Kidney capillary endothelial cell (primary cell): ENCODE measurements at places on chromosomes 2 and 18.

DNA sequence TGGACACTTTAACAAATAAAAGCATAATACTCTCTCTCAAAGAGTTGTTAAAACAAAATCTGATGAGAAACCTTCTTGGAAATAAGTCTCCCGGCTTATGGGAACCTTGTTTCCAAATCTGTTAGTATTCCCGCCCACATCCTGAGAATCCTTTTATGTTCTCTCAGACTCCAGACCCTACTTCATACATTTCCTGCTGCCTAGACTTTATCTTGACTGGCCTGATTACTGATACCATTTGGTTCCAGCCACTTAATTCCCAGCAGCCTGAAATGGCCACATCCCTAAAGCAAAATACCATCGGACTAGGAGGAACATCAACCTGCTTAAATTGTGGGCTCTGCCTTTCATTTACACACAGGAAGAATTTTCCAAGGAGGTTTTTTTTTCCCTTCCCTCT, 79.1 kb upstream of the CYP1B1 start:
- no peak for DNase-seq

GRCh38 chr2:150282357-150282756, 205.1 kb downstream of the RND3 start:
- no peak for DNase-seq

DNA sequence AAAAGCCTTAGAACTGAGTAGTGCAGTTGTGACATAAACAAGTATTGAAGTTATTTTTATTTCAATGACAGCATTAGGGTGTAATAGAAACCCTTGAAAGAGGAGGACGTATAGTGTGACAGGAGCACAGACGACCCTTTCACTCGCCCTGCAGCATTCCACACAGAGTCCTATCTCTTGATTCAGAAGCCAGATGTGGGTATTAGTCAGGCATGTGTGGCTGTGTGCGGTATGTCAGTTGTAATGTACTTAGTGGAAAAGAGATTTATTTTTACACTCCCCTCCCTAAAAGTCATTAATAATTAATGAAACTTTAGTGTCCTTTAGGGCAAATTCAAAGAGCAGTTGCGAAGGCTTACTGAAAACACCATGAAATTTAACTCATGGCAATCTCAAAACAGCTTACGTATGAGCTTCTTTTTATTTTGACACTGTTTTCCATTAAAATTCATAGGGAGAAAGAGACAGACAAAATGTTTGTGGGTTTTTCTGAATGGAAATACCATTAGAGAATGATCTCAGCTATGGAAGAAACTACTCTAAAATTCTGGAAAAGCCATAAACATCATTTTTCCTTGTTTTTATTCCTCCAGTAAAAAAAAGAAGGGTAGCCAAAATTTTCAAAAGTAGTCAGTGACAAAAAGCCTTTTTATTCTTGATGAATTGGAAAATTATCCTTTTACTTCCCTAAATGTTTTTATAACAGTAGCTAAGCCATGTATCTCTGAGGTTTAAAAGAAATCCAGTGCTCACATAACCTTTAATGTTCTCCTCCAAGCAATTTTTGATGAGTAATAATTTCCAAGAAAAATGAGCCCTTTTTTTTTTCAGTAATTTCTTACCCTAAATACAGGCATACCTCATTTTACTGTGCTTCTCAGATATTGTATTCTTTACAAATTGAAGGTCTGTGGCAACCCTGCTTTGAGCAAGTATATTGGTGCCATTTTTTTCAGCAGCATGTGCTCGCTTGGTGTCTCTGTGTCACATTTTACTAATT, 84.0 kb upstream of the DSEL start:
- no peak for DNase-seq

DNA sequence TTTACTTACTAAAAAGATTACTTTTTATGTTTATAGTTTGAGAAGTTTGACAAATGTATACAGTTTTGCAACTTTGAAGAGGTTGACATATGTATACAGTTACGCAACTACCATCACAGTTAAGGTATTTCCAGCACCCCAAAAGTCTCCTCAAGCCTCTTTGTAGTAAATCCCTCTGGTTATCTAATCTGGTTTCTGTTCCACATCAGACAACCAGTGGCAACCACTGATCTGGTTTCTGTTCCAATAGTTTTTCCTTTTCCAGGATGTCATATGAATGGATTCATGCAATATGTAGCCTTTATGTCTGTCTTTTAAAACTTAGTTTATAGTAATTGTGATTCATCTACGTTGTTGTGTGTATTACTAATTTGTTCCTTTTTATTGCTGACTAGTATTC, 23.5 kb downstream of the IFIH1 start:
- no peak for DNase-seq

DNA sequence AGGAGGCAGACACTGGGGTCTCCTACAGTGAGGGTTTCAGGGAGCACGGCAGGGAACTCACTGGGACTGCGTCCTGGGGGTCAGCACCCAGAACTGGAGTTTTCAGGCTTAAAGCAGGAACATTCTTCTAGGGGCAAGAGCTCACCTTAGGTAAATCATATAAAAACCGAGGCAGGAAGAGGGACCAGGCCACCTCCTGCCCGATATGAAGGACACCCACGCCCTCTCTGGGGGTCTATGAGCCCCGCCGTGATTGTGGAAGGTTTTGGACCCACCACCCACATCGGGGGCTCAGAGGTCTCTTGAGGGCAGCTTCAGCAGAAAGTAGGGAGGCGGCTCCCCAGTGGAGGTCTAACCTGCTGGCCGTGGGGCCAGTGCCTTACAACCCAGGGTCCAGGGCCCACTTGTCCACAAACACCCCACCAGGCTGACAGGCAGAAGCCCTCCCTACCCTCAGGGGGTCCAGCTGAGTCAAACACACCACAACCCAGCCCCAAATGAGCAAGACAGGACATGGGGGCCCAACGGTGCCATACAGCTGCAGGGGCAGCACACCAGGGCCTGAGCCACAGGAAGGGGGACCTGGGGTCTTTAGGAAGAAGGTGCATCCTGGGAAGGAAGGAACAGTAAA, 25.3 kb downstream of the CROCC2 start:
- no peak for DNase-seq

DNA sequence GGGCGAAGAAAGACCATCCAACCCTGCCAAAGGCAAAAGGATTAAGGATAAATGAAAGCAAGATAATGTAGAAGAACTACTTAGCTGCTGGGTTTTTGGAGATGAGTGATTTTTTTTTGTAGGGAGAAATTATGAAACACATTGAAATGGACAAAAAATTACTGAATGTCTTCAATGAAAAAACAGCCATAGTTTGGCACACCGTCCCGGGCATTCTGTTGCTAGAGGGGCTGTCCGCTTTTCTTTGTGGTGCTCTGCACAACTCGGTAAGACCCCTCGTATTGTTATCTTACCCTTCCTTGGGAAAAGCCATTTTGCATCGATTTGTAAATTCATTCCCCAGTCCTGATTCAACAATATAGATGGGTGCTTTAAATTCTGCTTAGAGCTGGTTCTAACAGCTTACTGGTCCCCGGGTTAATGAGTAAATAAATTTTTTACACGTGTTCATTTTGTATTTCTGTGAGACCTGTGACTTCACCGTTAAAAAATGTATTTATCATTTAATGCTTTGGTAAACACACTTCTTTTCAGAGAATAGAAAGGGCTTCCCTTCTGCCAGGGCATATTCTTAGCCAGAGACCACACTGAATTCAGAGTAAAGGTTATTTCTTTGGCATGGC, 912 bp upstream of the LAPTM4A start:
- DNase-seq, result no peak

GRCh38 chr2:12684471-12684936, 32.2 kb upstream of the TRIB2 start:
- DNase-seq, result no peak

DNA sequence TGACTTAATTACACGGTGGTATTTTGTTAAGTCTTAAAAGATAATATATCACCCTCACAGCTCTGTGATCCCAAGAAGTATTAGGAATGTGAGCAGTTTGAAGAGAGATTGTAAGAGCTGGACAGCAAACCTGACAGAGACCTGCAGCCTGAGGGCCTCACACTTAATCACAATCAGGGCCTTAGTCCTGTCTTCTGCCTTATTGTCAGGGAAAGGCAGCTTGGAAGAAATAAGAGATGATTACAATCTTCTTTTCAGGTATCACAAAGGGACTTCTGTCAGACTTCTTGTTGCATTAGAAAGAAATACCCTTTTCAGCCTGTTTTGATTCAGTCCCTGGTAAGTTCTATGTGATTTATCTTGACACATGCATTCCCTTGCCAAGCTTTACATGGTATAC, 1433.8 kb upstream of the SLC39A10 start:
- DNase-seq, result no peak

- no peak for DNase-seq
These were observed 77.0 kb downstream of the EDAR start for GRCh38 chr2:108911807-108912628.

DNA sequence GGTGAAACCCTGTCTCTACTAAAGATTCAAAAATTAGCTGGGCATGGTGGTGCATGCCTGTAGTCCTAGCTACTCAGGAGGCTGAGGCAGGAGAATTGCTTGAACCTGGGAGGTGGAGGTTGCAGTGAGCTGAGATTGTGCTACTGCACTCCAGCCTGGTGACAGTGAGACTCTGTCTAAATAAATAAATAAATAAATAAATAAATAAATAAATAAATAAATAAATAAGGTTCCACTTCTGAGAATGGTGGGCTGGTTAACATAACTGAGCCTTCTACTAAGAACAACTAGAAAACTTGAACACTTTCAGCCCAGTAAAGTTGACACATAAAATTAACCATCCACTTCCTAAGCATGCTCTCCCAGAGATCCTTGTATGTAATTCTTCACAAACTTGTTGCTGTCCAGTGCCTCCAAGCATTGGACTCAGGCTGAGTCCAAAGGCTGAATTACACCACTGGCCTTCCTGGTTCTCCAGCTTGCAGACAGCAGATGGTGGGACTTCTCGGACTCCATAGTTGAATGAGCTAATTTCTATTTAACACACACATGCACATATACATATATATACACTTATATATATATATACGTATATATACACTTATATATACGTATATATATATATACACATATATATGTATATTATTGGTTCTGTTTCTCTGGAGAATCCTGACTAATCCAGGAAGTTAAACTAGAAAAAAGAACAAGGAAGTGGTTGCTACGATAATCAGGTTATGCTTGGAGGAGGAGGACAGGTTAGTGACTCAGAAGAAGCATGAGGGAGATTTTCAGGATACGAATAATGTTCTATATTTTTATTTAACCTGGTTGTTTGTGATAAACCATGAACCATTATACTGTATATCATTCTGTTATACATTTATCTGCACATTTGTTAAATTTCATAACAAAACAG, 348.8 kb downstream of the METTL4 start:
- peak; percentile 15 for DNase-seq

DNA sequence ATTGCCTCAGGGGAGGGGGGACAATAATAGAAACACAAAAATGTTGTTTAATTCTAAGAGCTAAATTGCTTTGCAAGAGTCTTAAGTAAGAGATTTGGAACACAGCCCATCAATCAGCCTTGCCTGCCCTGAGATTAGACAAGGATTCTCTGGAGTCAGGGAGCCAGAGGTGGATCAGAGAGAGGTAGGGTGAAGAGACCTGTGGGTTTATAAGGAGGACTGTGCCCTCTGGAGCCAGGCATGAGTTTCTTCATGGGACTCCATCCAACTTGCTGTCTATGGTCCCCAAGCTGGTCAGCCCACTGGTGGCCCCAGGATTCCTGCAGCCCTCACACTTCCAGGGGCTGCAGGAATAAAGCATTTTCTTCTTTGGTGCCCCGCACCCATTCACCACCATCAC, 139.3 kb downstream of the ALK start:
- DNase-seq, result no peak

GRCh38 chr18:65352186-65352585, 398.6 kb upstream of the CDH7 start:
- no peak for DNase-seq

DNA sequence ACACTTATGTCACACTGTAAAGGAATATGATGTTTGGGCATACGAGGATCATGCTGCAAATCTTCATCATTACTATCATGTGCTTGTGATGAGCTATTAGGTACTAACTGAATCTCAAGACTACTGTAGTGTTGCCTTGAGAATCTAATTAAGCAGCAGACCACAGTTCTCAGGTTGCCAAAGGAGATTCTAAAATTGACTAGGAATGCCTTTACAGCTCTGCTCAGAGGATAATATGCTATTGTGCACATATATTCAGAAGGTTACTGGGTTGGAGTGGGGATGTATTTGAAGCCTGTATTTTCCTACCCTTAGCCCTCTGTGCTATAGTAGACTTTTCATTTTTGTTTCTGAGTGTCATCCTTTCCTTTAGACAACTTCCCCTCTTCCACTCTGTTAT, 175.1 kb downstream of the CDH19 start:
- DNase-seq, result no peak

DNA sequence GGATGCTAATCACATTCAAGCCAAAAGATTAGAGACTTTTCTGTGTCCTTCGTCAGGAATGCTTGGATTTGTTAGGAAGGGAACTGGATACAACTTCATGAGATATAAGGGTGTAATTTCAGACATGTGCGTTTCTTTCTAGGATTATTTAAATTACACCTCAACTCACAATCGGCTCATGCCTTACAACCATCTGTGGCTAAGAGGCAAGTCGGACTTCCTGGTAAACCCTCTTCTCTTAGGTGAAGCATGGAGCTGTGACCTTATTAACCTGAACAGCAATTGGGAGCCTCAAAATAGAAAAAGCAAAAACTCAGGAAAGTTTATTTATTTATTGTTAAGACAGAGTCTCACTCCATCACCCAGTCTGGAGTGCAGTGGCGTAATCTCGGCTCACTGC, 61.8 kb downstream of the SEMA4F start:
- no peak for DNase-seq

- DNase-seq, result no peak
These were observed 276.6 kb downstream of the PHLPP1 start for GRCh38 chr18:62991959-62992358.

GRCh38 chr2:156023229-156023869, 309.2 kb downstream of the NR4A2 start:
- no peak for DNase-seq

- no peak for DNase-seq
These were observed 9.5 kb downstream of the GPR17 start for GRCh38 chr2:127655209-127656073.

DNA sequence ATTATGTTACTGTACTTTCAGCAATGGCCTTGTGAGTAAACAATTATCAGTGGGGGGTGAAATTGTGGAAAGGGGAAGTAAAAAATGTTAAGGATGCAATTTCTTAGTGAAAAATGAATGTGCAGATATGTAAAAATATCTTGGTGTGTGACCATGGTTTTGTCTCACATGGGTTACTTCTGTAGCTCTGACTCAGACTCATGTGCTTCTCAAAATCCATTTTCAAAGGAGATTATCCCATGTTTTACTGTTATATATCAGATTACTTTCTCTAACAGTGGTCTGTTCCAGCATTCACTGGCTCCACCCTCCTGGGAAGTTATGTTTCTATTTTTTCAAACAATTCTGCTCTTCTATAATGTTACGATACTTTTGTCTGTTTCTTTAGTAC, 298.2 kb upstream of the COL3A1 start:
- DNase-seq, result no peak

- DNase-seq, result no peak
These were observed 220.2 kb upstream of the SIX2 start for GRCh38 chr2:45229411-45229810.

GRCh38 chr2:77831898-77832297, 309.7 kb upstream of the LRRTM4 start:
- no peak for DNase-seq
